MM.1S (cell line): ENCODE measurements at places on chromosomes 7 and 10.

GRCh38 chr10:129410688-129411392 lies 56.2 kb upstream of the MGMT start:
- no peak for DNase-seq

- no peak for DNase-seq
Measured at GRCh38 chr10:53088961-53089360, 316.4 kb upstream of the MBL2 start.

GRCh38 chr7:1019789-1020610 lies 24.3 kb upstream of the GPR146 start:
- DNase-seq = no peak

- DNase-seq = no peak
Measured at GRCh38 chr7:18018296-18019215, 9.1 kb downstream of the PRPS1L1 start.

GRCh38 chr7:63065684-63066083 lies 933.0 kb upstream of the ZNF722 start:
- DNase-seq = no peak

- no peak for DNase-seq
Measured at GRCh38 chr7:148921806-148922205, 37.7 kb upstream of the EZH2 start.

DNA sequence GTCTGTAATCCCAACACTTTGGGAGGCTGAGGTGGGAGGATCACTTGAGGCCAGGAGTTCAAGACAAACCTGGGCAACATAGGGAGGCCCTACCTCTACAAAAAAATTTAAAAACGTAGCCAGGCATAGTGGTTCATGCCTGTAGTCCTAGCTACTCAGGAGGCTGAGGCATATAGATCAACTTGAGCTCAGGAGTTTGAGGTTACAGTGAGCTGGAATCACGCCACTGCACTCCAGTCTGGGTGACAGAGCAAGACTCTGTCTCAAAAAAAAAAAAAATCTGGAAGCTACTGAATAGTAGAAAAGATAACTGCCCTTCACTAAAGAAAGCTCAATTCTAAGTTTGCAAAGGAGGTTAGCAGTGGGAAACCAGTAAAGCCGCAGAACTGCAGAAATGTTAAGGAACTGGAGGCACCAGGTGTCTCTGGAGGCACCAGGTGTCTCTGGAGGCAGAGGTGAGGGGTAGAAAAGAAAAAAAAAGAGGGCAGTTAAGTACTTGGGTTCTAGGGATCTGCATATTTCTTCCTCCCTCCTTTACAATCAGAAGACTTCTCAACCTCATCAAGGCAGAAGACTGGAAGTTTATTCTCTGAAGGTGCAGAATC lies 56.5 kb downstream of the RNLS start:
- DNase-seq = no peak

- DNase-seq = peak; percentile 45
Measured at GRCh38 chr7:129721068-129721467, 109.5 kb downstream of the NRF1 start.

GRCh38 chr10:24777196-24777595 lies 53.5 kb upstream of the ARHGAP21 start:
- DNase-seq = no peak

- DNase-seq = no peak
Measured at GRCh38 chr7:64515781-64516180, 47.1 kb downstream of the ZNF680 start.

DNA sequence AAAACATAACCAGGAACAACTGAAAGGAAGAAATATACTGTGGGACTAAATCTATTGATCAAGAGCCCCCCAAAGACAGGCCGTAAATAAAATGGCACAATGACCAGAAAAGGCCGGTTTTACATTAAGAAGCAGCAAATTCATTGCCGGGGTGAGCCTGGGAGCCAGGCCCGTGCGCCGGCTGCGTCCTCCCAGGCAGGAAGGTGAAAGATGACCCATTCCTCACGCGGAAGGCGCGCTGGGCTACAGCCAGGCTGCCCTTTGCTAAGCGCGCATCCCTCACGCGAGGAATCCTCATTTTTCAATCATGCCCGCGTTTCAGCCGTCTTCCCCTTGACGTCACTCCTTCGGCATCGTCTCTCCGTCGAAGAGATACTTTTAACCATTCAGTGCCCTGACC lies 47.6 kb upstream of the MGMT start:
- DNase-seq = no peak

GRCh38 chr7:142450695-142451094 lies 192.8 kb upstream of the PRSS58 start:
- no peak for DNase-seq

- DNase-seq = no peak
Measured at GRCh38 chr10:35369049-35369611, 32.8 kb downstream of the CCNY start.

GRCh38 chr10:51129946-51130544 lies 55.8 kb downstream of the PRKG1 start:
- DNase-seq = no peak

- no peak for DNase-seq
Measured at GRCh38 chr7:5193880-5194279, 3.8 kb downstream of the WIPI2 start.

DNA sequence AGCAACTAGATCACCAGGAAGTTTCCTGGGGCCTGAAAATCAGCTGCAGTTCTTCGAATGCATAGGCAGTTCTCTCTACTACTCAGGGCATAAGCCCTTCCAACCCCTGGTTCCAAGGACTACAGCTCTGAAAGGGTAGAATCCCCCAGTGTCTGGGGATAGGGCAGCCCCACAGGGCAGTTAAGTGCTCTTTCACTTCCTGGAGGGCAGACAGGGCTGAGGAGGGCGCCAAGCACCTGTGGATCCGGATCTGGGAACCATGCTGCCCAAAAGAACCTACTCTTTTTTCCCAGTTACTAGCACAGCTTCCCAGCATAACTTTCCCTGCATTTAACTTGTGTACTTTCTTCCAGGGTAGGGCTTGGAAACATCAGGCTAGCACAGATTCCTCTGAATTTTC lies 41.1 kb downstream of the CXCL12 start:
- DNase-seq = no peak

DNA sequence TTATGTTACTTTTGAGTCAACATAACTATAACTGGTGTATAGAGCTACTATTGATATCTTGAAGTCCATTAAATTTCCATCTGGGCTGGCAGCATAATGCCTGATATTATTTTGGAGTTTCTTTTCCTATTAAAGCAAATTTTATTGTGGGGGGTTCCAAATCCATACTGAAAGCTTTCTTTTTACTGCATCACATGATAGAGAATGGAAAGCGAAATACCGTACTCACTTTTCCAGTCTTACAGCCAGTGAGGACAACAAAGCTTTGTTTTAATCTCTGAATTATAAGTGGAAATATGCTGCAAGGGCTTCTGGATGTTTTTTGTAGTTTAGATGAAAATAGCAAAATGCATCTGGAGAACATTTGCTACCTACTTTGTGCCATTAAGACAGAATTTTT lies 477.5 kb upstream of the SEMA3D start:
- no peak for DNase-seq

DNA sequence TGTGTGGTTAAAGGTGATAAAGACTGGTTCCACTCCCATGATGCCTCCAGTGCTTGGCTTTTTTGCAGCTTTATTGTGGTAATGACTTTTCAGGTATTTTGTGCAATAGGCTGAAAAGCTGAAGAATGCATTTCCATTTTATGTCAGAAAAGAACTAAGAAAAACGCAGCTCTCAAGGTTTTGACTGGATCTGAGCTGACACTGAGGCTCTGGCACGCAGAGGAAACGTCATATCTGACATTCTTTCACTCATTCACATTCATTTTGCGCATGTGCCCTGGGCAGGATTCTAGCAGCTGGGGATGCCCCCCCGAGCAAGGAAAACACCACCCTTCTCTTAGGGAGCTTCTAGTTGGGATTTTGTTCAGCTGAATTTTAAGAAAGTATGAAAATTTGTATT lies 408.5 kb upstream of the MKI67 start:
- DNase-seq = no peak

- peak; percentile 76 for DNase-seq
Measured at GRCh38 chr7:123580406-123581161, 21.0 kb upstream of the ASB15 start.

- DNase-seq = no peak
Measured at GRCh38 chr10:8295311-8295710, 240.8 kb downstream of the GATA3 start.

DNA sequence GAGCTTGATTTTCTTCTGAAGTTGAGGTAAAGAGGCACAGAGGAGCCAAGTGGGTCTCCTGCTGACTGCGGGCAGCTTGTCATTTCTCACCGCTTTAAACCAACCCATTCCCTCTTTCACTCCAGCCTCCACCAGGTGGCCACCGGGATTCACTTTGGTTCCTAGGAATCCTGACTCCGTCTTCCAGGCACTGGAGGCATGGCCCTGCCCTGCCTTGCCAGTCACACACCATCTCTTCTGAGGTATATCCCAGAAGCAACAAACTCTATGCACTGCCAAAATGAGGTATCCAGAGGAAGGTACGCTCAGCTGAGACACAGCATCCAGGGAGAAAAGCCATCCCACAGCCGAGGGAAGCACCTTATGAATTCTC lies 280.8 kb downstream of the TNS3 start:
- DNase-seq = no peak

DNA sequence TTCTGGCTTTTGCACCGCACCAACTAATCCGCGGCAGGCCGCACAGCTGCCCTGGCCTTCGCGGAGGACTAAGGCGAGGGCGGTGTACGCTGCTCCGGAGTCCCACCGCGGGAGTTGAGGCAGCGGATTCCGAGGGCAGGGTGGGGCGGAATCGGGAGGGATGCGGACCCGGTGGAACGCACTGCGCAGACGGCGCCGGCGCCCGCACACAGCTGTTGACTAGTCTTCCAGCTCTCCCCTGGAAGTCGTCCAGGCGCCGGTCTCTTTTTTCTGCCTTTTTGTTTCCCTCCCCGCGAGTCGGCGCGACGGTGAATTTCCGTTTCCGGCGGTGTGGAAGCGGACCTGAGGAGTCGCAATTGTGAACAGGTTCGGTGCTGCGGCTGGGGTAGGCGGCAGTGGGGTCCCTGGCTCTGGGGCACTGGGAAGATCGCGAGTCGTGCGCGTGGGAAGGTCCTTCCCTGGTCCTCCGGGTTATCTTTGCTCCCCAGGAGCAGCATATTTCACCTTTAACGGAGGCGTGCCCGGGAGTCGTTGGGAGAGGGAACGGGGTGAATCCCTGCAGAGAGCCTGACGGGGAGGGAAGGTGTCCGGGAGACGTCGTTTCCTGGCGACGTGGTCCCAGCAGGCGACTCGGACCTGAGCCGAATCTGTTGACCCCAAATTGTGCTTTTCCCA lies at the start of gene ASAH2B:
TSS of gene ASAH2B (plus strand) at position 319 of the 675 bp plus-strand sequence. CDS start 5,195 bp downstream, outside the sequence.
- peak; percentile 74 for DNase-seq

GRCh38 chr7:30988351-30989005 lies 24.7 kb downstream of the GHRHR start:
- no peak for DNase-seq

DNA sequence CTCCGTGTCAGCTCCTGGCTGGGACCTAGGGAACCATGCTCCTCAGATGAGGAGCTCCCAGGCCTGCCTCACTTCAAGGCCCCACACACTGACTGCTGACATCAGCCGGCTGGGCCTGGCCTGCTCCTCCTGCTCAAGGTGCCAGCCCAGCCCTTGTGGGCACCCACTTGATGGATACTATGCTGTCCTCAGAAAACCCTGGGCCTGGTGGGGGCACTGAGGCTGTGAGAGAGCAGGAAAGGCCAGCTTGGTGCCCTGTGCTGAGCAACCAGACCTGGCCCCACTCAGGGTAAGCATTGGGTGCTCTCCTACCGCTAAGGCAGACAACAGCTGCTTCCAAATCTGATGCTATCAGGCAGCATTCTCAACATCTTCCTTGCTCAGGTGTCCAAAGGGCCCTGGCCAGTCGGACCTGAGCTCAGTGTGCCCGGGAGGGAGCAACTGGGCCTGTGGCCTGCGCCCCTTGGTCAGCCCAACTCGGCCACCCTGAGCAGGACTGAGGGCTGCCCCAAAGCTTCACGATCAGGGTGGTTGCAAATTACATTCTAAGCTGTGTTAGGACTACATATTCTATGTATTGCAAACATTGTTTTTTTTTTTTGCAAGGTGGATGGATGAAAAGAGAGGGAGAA lies 21.9 kb upstream of the ANTXRL start:
- DNase-seq = no peak

- DNase-seq = no peak
Measured at GRCh38 chr7:74284781-74285259, 4.4 kb upstream of the CLIP2 start.

DNA sequence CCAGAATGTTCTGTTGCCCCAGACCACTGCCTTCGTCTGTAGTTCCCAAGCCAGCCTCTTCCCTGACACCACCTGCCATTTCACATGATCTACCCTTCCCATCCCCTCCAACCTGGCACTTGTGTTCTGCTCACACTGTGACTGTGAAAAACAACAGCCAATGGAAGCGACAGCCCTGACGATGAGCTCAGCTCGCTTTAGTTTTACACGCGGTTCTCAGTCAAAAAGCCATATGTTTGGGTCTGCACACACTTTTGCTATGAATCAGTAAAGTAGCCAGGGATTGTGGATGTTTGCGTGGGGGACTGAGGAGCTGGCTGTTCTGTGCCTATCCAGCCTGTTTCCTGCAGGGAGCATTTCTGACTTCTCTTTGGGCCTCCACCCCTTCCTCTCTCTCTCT lies 282.7 kb downstream of the WDR11 start:
- DNase-seq = no peak

GRCh38 chr10:101467286-101467770 lies 113.4 kb downstream of the BTRC start:
- peak; percentile 83 for DNase-seq

- no peak for DNase-seq
Measured at GRCh38 chr7:35336444-35336843, 82.5 kb upstream of the TBX20 start.

GRCh38 chr10:6114805-6115341 lies 26.0 kb downstream of the RBM17 start:
- DNase-seq = no peak

DNA sequence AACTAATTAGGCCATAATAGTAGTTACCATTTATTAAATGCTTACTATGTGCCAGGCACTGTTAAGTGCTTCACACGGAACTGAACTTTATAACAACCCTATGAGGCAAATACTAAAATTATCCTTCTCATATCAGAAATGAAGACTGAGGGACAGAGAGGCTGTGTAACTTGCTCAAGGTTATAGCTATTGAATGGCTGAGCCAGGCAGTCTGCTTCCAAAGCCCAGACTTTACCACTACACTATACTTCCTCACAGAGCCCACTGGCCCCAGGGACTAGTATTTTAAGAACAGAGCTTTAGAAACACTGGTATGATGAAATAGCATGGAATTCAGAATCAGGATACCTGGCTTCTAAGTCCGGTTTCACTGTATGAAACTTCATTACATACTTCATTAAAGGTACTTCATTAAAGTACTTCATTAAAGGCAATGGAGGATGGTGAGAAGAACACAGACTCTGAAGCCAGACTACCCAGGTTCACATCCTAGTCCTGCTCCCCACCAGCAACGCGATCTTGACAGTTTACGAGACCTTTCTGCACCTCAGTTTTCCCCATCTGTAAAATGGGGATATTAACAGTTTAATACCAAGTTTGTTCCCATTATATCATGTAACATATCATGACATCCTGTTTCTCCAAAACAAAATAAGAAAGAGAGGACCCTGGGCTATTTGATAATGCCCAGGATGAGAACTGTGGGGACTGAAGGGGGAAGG lies 19.6 kb downstream of the ANXA11 start:
- DNase-seq = no peak
